ENCODE measurements at places on chromosomes 11 and 22. TPM values are rescaled to one million over a fixed set of nuclear protein-coding genes. Genes with fewer than 3 reads are reported as not detected.

DNA sequence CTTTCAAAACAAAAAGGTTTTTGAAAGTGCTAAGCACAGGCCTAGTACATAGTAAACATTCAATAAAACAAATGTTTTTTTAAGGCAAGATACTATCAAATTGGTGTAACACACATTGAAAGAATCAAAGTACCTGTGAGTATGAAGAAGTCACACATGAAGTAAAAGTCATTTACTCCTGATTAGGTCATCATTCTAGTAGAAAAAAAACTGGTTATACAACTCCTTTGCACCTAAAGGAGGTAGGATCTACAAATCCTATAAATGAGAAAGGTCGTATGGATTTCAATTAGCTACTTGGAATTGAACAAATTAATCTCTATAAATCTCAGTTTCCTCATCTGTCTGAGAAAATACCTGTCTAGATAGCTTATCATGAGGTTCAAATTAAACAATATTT, 80.8 kb downstream of the SIK3 start:
- DNase-seq: no peak

DNA sequence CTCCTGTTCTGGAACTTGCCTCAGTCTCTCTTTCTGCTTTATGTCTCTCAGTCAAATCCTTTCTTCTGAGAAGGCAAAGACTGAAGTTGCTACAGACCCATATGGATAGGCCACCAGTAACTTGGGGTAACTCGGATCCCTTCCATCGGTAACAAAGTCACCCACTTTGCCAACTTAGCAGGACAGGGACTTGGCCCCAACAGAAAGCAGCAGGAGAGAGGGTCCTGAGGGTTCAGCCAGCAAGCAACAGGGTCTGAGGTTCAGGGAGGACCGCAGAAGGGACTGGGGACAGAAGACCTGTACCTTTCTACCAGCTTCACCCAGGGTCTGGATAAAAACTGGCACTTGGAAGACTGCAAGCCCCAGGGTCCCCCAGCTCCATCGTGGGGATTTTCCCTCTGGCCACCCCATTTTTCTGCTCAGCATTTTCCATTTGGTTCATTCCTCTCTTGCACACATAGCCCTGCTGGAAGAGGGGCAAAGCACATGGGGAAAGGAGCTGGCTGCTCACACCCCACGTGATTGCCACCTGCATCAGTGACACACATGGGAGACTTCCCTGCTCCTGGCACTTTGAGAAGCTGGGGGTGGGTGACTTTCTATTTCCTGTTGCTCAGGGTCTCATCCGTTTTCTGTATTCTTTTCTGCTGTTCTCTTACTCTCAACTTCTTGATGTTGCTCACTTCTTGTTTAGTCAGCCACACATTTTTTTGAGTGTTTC, 34.6 kb upstream of the GNAZ start:
- DNase-seq: no peak

Gene RCOR2
- total RNA-seq: 2.1 TPM

- no peak for DNase-seq
These were observed 60.0 kb upstream of the NUP160 start for GRCh38 chr11:47908198-47908597.

Gene PITPNM1
- 7.5 TPM for total RNA-seq

- DNase-seq: no peak
These were observed 88.5 kb downstream of the TRIM44 start for GRCh38 chr11:35750981-35751663.

Gene OR8B8
- total RNA-seq: not detected

DNA sequence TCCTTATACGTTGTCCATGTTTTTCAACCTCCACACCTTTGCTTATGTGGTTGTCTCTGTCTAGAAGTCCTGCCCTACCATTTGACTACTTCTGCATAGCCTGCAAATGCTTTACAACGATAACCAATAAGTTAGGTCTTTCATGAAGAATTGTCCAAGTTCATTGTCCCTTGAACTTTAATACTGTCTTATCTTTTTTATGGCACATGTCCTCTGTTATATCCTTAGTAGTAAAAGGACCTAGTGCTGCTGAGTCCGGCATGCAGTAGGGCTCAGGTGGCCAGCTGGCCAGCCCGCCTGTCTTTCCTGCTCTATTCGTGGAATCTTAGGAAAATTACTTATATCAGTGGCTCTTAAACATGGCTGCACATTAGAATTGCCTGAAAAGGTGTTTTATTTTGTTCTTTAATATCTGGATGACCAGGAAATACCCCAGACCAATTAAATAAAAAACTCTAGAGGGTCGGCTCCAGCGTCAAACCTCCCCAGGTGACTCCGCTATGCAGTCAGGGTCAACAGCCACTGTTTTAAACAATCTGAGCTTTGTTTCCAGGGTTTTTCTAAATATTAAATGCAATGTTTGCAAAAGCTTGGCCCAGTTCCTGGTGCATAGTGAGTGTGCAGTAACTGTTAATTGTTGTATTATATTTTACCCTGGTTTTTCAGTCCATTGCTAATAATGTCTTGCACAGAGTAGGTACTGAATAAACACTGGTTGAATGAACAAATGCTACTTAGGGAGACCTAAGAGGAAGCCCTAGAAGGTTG, 64.6 kb upstream of the SESN3 start:
- no peak for DNase-seq

Measured in skin of body (tissue), 3 donors.